ENCODE measurements at places on chromosomes 2 and 18. TPM values are rescaled to one million over a fixed set of nuclear protein-coding genes. Genes with fewer than 3 reads are reported as not detected.

ZNF804A gene
- total RNA-seq = not detected

GRCh38 chr2:135890835-135891234 is 14.6 kb upstream of the MCM6 start:
- H3K36me3 ChIP-seq = no peaks in the 10 kb centered on the region
- H3K27me3 ChIP-seq = no peaks in the 10 kb centered on the region
- DNase-seq = no peak
- H3K27ac ChIP-seq = no peak overlapping the region
- H3K4me1 ChIP-seq = no peaks in the 10 kb centered on the region

CENPO gene
- 2.7 TPM for total RNA-seq

- H3K27ac ChIP-seq = no peak overlapping the region
- no peak for DNase-seq
- H3K4me3 ChIP-seq = no peak overlapping the region
- no peaks in the 10 kb centered on the region for H3K36me3 ChIP-seq
- no peaks in the 10 kb centered on the region for H3K27me3 ChIP-seq
- peaks cover 4% of the 10 kb centered on the region for H3K4me1 ChIP-seq
Observed at GRCh38 chr2:128464456-128464855, 145.8 kb upstream of the HS6ST1 start.

DNA sequence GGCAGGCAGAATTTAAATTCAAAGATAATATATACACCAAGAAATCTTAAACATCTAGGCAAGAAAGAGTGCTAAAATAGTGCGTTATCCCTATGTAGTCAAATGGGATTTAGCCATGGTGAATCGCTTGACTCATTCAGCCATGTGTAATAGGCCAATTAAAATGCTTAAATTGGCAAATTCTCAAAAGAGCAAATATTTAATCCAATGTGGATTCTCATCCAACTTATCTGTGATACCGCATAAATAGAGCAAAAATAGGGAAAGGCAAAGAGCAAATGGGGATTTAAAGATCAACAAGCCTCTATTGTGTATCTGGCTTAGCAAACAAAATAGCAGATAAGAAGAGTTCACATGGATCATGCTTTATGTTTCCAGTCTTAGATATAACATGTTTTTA is 123.2 kb upstream of the RPRM start:
- H3K27ac ChIP-seq = no peak overlapping the region
- no peaks in the 10 kb centered on the region for H3K27me3 ChIP-seq
- H3K4me1 ChIP-seq = no peaks in the 10 kb centered on the region
- H3K4me3 ChIP-seq = no peak overlapping the region
- H3K36me3 ChIP-seq = no peaks in the 10 kb centered on the region

TEKT4 gene
- total RNA-seq = not detected

DAPL1 gene
- not detected for total RNA-seq

PAX8 gene
- 0.48 TPM for total RNA-seq

ZNF2 gene
- 3.4 TPM for total RNA-seq

DOK6 gene
- 9.7 TPM for total RNA-seq

GRCh38 chr2:239574434-239575156 is 173.8 kb upstream of the HDAC4 start:
- no peaks in the 10 kb centered on the region for H3K4me1 ChIP-seq
- DNase-seq = no peak
- no peaks in the 10 kb centered on the region for H3K36me3 ChIP-seq
- no peak overlapping the region for H3K27ac ChIP-seq

DNA sequence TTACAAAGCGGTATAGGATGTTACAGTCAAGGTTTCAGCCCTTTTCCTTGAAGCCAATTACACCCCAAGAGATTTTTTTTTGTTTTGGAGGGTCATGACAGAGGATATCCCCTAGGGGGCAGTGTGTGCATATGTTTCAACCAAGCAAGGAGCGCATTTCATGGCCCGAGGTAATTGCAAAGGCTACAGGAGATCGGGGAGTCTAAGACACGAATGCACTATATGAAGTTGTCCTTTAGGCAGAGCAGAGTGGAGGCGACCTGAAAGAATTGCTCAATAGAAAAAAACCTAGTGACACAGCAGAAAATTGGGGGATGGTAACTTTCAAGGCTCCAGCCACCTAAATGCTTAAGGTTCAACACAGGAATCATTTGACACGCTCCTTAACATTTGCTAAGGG is 219.8 kb upstream of the PARD3B start:
- H3K4me1 ChIP-seq = peaks cover 8% of the 10 kb centered on the region
- no peak overlapping the region for H3K4me3 ChIP-seq
- peak; percentile 58 for DNase-seq
- no peak overlapping the region for H3K27ac ChIP-seq

DNA sequence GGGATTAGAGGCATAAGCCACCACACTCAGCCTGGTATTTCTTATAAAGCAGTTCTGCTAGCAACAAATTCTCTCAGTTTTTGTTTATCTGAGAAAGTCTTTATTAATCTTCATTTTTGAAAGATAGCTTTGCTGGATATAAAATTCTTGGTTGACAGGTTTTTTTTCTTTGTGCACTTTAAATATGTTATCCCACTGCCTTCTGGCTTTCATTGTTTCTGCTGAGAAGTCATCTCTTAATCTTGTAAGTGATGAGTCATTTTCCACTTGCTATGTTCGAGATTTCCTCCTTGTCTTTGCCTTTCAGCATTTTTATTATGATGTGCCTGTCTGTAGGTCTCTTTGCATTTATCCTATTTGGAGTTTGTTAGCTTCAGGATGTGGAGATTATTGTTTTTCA is 5.9 kb upstream of the ELAC1 start:
- H3K36me3 ChIP-seq = no peaks in the 10 kb centered on the region
- no peaks in the 10 kb centered on the region for H3K27me3 ChIP-seq
- DNase-seq = no peak
- H3K27ac ChIP-seq = no peak overlapping the region
- no peaks in the 10 kb centered on the region for H3K4me1 ChIP-seq

- DNase-seq = no peak
- no peaks in the 10 kb centered on the region for H3K36me3 ChIP-seq
- H3K4me3 ChIP-seq = no peak overlapping the region
- H3K27ac ChIP-seq = no peak overlapping the region
Observed at GRCh38 chr18:25121442-25121841, 230.5 kb downstream of the ZNF521 start.

GRCh38 chr2:133266041-133266925 is 302.0 kb downstream of the NCKAP5 start:
- H3K4me1 ChIP-seq = peaks cover 4% of the 10 kb centered on the region
- no peak for DNase-seq
- no peak overlapping the region for H3K27ac ChIP-seq
- no peaks in the 10 kb centered on the region for H3K36me3 ChIP-seq
- H3K4me3 ChIP-seq = peak overlapping the region; percentile 56

- H3K4me3 ChIP-seq = no peak overlapping the region
- no peak overlapping the region for H3K27ac ChIP-seq
- no peaks in the 10 kb centered on the region for H3K27me3 ChIP-seq
- H3K36me3 ChIP-seq = no peaks in the 10 kb centered on the region
- no peaks in the 10 kb centered on the region for H3K4me1 ChIP-seq
Observed at GRCh38 chr2:111054791-111055691, 65.7 kb upstream of the BCL2L11 start.

Measured in heart left ventricle (tissue), 16 donors.